Dermis blood vessel endothelial cell (primary cell): ENCODE measurements at places on chromosomes 12 and 14. TPM values are rescaled to one million over a fixed set of nuclear protein-coding genes. Genes with fewer than 3 reads are reported as not detected.

TMEM179 gene
- not detected in 2 replicates for total RNA-seq

MDM2 gene
- 201 and 318 TPM in 2 replicates for total RNA-seq

SLC24A4 gene
- under 0.01 and 0.14 TPM in 2 replicates for total RNA-seq

PTPRO gene
- not detected in 2 replicates for total RNA-seq

KLRC1 gene
- not detected in 2 replicates for total RNA-seq

GYS2 gene
- total RNA-seq: not detected in 2 replicates

GRCh38 chr12:108884116-108885012 is 4.5 kb downstream of the DAO start:
- DNase-seq: peak; percentile 68

DNA sequence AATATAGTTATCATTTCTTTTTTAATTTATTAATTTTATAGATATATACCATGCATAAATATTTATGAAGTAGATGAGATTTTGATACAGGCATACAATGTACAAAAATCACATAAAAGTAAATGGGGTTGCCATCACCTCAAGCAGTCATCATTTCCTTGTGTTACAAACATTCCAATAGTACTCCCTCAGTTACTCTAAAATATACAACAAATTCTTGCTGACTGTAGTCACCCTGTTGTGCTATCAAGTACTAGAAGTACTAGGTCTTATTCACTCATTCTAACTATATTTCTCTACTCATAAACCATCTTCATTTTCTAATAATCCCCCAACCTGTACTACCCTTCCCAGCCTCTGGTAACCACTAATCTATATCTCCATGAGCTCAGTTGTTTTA is 432.6 kb upstream of the SYT1 start:
- no peak for DNase-seq

DNA sequence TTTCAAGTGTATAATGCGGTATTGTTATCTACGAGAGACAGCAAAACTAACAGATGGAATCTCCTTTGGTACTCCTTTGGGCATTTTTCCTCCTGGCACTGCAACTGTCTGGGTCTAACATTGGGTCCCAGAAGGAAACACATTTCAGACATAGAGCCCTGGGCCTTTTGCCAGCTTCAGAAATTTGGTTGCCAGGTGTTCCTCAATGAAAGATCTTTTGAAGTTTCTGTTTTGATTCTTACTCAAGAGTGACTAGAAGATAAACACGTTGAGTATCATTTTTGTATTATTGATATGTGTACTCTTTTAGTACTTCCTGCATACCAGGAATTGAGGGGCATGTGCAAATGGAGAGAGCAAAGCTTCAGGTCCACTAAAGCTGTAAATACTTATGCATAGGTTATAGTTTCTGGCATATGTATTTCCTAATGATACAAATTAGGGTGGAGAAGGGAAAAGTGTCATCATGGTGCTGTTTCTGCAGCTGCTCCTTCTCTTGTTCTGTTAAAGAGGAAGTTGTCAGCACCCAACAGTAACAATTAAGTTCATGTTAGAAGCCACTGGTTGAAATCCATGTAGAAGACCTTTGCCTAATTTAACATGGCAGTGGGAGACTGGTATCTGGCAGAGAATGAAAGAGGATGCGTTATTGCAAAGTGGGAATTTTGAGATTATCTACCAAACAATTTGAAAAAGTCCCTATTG is 53.5 kb downstream of the SLC38A6 start:
- DNase-seq: peak; percentile 59

GRCh38 chr12:6957741-6958608 is 6.8 kb downstream of the PTPN6 start:
- DNase-seq: no peak

GRCh38 chr12:16346958-16347357 is 487 bp upstream of the MGST1 start:
- peak; percentile 16 for DNase-seq

GRCh38 chr12:120394483-120395367 is 25.8 kb upstream of the MSI1 start:
- DNase-seq: no peak

- peak; percentile 61 for DNase-seq
Observed at GRCh38 chr14:104723651-104724406, at the start of gene ADSS1. Gene ADSS1 (plus strand): TSS chr14:104724229. CDS start chr14:104724271, 42 bp downstream.

DNA sequence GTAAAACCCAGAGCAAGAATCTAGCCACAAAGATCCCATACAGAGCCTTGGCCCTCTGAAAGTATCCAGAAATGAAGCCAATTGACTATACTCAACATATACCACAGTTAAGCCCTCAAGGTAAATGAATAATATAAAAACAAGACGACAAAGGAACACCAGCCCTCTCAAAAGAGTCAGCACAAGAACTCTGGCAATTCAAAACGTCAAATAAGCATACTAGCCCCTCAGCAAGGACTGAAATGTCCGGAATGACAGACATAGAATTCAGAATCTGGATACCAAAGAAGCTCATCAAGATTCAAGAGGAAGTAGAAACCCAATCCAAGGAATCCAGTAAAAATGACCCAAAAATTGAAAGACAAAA is 49.9 kb downstream of the GTF2A1 start:
- peak; percentile 5 for DNase-seq
